ENCODE measurements at places on chromosomes 4 and X.
A peak's percentile ranks its signal among the peaks of the same experiment; 100 is the strongest.

- no peak for DNase-seq
These were observed 20.5 kb downstream of the GAB3 start for GRCh38 chrX:154730253-154730891.

GRCh38 chrX:23756165-23756564 lies 13.1 kb upstream of the ACOT9 start:
- DNase-seq = peak; percentile 41

DNA sequence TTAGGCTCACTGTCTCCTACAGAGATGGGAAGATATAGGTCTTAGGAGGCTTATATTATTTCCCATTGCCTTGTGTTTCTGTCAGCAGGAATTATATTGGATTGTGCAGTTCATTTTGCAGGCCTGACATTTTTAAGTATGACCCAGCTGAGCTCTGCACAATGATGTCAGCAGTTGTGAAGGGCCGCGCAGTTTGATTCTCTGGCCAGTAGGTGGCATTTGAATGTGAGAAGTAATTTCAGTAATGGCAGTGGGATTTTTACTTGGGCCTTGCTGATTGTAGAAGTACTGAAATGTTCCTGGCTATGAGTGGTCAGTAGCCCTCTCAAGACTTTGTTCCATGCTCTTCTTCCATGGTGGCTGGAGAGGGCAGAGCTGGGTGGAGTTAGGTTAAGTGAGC lies 247.2 kb upstream of the MTMR8 start:
- no peak for DNase-seq

DNA sequence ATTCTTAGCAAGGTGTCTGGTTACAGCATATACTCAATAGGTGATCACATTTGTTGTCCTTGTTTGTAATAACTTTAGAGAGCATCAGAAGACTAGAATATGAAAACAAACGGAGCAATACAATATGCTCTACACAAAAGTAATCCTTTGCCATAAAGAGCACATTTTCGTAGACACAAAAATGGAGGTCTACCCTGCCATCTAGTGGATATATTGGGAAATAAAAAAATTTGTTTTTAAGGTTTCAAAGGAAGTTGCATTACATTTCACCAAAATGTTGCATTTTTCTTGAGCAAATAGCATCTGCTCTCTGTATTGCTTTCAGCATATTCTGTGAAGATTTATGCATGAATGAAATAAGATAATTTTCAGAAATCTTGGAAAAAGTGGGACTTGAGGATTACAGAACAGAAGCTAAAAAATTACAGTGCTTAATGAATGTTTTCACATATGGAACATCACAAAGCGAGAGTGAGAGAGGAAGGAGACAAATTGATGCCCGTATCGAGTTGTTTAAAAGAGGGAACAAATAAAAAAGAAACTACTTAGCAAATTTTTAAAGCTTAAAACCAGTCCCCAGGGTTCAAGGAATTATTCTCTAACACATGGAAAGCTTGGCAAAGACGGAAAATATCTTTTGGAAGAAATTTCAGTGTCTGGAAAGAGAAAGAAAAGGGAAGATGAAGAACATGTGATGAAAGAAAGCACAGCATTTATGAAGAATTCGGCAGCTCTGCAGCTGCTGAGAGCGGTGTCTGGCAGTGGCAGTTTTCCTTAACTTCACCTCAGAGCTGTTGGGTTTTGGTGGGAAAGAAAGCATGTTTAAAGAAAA lies 390.1 kb downstream of the ANKRD50 start:
- DNase-seq = no peak

DNA sequence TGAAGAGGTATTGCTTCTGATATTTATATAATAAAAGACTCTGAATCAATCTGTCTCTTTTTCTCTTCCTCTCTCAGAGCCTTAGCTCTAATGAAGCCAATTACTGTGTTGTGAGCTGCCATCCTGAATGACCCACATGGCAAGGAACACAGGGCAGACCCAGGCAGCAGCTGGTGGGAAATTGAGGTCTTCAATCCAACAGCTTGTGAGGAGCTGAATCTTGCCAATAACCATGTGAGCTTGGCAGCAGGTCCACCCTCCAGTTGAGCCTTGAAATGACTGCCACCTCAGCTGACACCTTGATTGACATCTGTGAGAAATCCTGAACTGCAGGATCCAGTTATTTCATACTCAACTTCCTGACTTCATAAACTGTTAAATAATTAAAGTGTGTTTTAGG lies 149.4 kb downstream of the NDST4 start:
- DNase-seq = no peak

- DNase-seq = no peak
These were observed 15.6 kb upstream of the TSPAN5 start for GRCh38 chr4:98673978-98674377.
